ENCODE measurements at places on chromosomes 13 and 19.
A peak's percentile ranks its signal among the peaks of the same experiment; 100 is the strongest.

- DNase-seq = no peak
Measured at GRCh38 chr13:38897521-38897920, 93.1 kb downstream of the STOML3 start.

DNA sequence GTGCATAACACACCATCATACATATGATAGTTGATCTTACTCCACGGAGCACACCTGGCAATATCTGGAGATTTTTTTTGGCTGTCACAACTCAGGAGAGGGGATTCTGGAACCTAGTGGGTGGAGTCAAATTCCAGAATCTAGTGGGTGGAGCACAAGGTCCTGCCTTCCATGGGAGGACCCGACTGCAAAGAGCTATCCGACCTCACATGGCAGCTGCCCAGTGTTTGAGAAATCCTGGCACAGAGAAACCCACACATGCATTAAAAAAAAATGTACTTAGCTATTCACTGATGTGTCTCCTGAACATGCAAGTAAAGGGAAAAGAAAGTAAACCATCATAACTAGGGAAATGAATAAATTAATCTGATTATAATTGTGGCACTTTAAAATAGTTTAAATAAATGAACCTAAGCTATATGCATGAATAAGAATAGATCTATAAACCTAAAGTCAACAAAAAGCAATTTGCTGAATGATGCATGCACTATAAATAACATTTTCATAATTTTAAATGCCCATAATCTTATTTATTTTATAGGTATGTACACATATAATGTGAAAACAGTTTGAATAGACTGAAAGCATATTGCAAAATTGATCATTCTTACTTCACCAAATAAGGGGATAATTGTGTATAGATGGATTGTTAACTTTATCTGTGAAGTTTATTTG lies 300.3 kb downstream of the MYO16 start:
- no peak for DNase-seq

DNA sequence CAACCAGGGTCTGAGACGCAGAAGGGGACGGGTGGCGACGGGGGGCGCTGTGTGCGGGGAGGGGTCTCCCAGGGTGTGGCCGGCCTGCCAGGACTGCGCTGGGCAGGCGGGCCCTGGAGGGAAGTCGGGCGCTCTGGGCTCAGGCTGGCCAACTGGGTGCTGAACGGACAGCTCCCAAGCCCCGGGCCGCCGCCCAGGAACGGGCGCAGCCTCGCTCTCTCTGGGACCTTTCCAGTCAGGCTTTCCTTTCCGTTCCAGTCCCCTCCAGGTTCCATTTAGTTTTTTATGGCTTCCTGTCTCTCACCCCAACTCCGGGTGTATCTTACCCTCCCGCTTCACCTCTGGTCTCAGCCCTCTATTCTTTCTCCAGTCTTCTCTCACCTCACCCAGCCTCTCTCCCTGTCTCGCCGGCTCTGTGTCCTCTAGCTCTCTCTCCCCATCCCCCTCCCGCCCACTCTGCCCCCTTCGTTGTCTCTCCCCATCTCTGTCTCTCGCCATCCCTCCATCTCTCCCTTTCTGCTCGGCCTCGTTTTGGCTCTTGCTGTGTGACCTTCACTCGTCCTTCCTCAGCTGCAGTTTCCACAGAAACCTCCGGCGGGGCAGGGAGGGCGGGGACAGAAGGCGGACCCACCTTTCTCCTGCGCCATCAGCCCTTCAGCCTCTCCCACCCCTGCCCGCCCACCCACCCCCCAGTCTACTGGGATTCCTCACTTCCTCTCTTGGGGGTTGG lies 3.3 kb upstream of the ATP1A3 start:
- DNase-seq = no peak

DNA sequence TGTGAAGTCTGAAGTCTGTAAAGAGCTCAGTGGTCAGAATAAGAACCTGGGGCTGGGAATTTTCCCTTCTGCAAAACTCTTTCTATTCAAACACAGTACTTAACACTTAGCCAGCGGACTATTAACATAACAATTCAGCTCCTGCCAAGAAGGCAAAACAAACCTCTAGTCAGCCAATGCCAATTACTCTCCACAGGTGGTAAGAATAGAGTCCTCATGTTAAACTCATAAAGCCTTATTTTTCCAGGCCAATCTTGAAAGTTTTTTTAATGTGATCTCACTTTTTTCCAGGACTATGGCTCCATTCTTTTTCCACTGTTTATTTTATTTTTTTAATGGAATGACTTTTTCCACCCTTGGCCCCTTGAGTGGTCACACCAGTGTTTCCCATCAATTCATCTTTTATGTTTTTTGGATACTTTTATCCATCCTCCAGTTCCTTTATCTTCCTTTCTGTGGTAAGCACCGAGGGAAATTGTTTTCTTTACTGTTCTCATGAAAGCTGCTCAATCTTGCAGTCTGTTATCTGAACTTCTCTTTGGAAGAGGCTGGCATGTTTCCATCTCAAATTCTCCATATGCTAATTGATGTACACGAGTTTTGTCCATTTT lies 217.3 kb downstream of the LHFPL6 start:
- no peak for DNase-seq

DNA sequence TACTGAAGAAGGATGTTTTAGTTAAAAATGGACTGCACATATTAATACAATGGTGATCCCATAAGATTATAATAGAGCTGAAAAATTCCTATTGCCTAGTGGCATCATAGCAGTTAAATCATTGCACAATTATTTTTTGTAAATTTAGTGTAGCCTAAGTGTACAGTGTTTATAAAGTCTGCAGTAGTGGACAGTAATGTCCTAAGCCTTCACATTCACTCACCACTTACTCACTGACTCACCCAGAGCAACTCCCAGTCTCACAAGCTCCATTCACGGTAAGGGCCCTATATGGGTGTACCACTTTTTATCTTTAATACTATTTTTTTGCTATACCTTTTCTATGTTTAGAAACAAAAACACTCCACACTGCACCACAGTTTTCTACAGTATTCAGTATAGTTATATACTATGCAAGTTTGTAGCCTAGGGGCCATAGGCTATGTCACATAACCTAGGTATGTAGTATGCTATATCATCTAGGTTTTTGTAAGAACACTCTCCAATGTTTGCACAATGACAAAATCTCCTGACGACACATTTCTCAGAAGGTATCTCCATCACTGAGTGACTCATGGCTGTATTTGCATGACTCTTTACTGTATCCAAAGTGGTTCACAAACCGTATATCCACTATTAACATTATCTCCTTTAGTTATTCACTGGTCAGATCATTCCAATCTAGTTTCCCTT lies 536.0 kb downstream of the KLF12 start:
- peak; percentile 32 for DNase-seq
